ENCODE measurements at places on chromosomes 12 and 14.

DNA sequence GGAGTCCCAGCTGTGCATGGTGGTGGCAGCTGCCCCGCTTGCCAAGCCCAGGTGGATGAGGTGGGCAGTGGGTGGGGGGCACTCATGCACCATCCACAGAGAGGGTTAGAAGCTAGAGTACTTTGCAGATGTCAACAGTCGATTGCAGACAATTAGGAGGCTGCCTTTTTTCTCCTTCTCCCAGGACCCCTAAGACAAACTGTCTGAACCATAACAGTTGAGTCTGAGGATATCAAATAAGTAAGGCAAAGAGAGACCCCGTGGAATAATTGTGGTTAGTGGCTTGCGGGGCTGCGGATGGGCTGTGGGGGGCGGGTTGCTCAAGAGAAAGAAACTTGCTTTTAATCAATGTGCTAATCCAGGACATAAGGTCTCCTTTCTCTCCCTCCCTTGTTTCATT, 926.2 kb downstream of the VRK1 start:
- DNase-seq = no peak

DNA sequence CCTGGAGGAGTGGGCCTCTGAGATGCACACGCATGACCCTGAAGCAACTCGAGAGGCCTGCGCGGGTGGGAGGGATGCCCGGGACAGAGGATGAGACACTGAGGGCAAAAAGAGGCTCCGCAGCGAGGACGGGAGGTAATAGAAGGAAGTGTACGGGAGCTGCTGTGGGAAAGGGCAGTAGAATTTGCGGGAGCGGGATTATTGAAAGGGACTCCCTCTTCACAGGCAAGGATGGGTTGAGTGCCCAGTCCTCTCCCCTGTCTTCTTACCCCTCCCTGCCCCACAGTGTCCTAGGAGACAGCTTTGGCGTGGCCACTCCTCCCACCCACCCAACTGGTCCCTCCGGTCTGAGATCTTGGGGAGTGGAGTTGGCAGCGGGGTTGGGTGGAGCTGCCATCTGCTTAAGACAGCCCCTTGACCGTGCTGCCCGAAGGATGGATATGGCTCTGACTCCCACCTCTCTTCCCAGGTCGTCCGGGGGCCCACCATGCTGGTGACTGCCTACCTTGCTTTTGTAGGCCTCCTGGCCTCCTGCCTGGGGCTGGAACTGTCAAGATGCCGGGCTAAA, 15.7 kb upstream of the ESPL1 start:
- DNase-seq = no peak

- DNase-seq = no peak
These were observed 128.5 kb downstream of the GPR135 start for GRCh38 chr14:59336706-59337105.

DNA sequence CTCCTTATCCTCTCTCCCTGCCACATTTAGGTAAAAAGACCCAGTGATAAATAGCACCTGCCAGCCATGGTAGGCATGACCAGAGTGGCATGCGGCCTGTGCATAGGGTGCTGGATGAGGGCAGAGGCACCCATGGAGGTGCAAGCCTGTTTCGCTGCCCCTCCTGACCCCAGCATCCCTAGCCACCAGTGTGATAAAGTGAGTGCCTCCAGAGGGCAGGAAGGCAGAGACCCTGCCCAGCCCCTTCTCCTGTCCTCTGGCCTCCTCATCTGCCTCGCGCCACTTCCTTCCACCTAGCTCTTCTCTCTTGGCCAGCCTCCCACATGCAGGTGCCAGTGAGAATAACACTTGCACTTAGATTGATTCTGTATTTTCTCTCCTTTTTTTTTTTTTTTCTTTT, 108.3 kb upstream of the FUT8 start:
- no peak for DNase-seq

DNA sequence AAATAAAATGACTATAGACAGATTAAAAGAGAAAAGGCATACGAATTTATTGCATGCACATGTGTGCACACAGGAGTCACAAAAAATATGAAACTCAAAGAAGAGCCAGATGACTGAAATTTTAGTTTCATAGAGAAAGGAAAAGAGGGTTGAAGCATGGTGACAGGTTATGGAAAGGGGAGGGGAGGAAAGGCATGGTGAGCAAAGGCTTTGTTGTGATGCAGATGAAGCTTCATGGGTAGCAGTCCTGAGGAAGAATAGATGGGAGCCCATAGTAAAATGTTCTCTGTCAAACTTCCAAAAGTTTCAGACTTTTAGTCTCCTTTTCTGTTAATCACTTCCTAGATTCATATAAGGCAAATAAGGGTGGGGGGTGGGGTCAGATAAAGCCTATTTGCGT, 612.7 kb upstream of the ATP2B1 start:
- no peak for DNase-seq

- no peak for DNase-seq
These were observed 21.3 kb downstream of the SOS2 start for GRCh38 chr14:50210074-50210473.

- peak; percentile 6 for DNase-seq
These were observed 312.3 kb downstream of the ATP23 start for GRCh38 chr12:58253663-58254062.

DNA sequence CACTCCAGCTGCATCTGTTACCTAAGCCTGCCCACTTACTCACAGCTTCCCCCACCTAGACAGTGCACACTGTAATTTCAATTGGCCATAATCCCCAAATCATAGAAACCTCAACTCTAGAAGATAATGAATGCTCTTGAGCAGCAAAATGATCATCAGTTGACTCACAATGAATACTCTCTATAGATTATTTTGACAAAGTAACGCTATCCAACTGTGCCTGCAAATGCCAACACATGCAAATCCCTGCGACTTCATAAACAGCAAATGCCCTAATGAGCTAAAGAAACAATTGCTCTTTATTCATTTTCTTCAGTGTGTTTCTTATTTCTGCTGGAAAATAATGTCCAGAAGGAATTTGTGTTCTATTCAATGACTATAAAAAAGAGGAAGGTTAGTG, 319.5 kb downstream of the PAWR start:
- no peak for DNase-seq

DNA sequence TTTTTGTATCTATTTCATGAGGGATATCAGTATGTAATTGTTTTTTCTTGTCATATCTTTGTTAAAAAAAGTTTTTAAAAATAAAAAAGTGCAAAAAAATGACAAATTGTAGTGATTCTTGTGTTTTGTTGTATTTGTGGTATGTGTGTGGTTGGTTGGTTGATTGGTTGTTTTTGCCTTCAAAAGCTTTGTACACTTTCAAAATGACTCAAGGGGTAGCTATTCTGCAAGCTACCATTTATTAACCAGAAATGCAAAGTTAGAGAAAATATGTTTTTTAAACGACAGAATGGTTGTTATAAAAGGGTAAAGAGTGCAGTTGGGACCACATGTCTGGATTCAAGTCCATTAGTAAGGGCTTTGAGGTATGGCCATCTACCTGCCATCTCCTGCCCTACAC, 119.3 kb downstream of the SLC35F4 start:
- DNase-seq = no peak

GRCh38 chr12:69022674-69023073, 89.7 kb upstream of the CPM start:
- no peak for DNase-seq

GRCh38 chr14:68702135-68702534, 90.7 kb downstream of the ZFP36L1 start:
- DNase-seq = no peak

- peak; percentile 75 for DNase-seq
These were observed 87.1 kb upstream of the ATF1 start for GRCh38 chr12:50676756-50677155.

DNA sequence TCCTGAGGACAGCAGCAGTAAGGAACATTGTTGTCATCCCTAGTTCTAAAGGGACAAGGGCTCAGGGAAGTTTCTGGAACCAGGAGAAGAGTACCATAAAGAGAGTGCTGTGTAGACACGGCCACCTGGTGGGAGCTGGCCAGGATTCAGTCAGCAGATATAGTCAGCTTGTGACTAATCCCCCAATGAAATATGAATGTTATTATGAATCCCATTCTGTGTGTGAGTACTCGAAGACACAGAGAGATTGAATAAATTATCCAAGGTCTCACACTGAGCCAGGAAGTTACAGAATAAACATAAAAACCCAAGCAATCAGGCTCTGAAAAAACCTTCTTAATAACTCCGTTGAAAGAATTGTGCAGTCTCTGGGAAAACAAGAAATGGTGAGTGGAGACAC, 1359.5 kb downstream of the AACS start:
- DNase-seq = no peak

GRCh38 chr12:92132288-92132687, 13.4 kb downstream of the BTG1 start:
- DNase-seq = no peak

GRCh38 chr12:47839214-47839876, 19.6 kb upstream of the HDAC7 start:
- peak; percentile 69 for DNase-seq

DNA sequence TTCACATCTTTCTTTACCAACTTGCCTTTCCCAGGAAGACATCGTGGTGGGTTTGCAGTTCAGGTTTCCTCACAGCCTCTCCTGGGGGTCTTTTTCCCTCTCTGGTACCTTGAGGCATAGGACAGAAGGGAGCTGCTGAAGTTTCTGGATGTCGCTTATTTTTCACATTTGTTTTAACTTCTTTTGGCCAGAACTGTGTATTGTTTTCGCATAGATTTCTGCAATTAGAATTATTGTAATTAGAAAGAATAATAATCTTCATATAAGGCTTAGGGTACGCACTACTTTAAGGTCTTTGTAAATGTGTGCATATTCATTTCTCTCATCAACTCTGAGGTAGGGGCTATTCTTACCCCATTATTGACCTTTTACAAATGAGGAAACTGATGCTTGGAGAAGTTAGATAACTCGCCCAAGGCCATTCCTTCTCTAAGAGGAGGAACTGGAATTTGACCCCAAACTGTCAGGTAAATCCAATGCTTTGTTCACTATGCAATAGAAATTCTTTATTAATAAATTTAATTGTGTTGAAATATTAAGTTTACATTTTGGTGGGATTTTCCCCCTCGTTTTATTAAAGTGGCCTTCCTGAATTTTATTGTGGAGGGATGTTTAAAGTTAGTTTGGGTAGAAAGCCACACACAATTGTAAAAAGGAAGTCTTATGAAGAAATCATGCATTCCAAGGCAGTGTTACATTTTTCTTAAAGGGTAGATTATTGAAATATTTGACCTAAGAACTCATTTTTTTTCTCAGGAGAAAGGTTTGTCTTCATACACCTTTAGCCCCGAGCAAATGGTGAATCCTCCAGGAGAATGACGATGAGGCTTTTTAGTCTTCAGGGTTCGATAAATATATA, 12.1 kb upstream of the SLC38A2 start:
- DNase-seq = peak; percentile 57

DNA sequence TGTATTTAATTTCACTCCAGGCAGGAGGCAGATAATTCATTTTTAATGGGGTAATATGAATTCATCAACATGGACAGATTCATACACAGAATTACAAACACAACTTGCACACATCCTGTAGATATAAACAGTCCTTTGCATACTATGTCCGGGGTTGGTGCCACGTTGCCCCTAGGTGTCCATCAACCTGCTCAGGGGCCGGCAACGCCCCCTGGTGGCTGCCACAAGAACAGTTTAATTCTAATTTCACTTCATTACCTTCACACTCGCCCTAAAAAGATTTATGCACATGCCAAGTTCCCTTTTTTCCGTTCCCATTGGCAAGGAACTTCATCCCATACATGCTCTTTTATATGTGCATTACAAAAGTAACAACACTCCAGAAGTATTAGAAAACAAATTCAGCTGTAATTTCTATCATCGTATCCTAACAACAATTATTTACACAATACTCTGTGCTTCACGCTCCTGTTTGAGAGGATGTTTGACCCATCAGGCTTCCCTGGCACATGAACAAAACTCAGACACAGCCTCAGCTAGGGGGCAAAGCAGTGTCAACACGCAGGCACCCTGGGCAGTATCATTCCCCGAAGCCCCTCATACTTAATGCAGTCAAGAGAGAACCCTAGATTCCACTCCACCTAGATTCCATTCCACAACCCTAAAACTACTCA, 15.5 kb downstream of the MANSC1 start:
- DNase-seq = peak; percentile 58

- peak; percentile 50 for DNase-seq
These were observed 127.3 kb upstream of the PLEKHA5 start for GRCh38 chr12:19002216-19002615.

DNA sequence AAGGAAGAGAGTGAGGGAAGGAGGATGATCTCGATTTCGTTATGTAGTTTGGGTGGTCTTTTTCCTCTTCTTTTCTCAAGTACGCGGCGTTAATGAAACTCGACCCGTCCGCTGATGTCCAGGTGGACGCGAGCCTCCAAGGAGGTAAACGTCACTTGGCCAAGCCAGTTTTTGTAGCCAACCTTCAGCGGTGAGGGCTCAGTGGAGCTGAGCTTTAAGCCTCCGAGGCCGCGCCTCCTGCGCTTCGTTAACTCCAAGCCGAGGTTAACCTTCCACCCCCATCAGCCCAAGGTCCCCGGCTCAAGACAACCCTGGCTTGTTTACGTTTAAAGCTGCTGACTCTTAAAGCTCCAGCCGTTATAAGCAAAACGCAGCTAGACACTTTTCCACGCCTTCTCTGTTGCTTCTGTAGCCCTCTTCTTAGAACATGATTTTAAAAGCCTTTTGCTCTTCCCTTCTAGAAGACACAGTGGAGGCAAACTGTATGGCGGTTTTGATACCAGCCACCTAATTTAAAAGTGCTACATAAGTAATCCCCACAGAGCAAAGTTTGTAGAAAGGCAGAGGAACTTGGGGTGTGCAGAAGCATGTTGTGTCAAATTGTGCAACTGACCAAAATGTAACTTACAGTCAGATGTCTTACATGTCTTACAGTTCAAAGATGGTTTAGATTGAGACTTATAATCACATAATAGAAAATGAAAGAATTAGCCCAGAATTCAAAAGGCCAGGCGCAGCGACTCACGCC, 923 bp upstream of the ITPR2 start:
- peak; percentile 60 for DNase-seq

GRCh38 chr14:41377932-41378331, 228.7 kb upstream of the LRFN5 start:
- no peak for DNase-seq

DNA sequence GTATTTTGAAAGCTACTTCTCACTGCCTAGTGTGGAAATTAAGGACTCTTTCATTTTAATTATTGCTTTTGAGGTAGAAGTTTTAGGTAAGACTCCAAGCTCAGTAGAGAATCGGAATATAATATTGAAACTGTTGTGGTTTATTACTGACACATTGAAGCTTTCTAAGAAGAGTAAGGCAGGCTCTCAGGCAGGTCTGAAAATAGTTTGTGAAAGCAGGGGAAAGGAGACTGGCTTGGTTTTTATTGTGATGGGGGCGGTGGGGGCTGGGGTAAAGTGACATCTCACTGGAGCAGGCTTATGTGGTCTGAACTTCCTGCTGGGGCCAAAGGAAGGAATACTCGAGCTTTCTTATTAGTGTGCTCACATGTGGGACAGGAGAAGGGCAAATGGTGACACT, 79.5 kb downstream of the OTOGL start:
- DNase-seq = no peak

- no peak for DNase-seq
These were observed 28.5 kb upstream of the PLEK2 start for GRCh38 chr14:67440513-67440912.

DNA sequence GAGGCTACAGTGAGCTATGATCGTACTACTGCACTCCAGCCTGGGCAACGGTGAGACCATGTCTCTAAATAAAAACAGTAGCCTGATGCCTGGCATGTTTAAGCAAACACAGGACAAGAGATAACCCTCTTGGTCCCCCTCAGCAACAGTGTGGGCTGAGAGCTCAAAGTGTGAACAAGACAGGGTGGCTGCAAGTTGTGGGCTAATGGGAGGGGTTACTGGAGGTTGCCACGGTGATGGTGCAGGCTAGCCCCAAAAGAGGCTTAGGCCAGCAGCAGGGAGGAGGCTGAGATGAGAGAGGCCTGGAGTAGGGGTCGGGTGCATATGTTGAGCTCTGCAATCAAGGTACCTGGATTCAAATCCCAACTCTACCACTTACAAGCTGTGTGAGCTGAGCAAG, 3.4 kb upstream of the LGMN start:
- DNase-seq = no peak

Data from adipocyte (in vitro differentiated cells).